ENCODE measurements at places on chromosomes 2 and 18.

DNA sequence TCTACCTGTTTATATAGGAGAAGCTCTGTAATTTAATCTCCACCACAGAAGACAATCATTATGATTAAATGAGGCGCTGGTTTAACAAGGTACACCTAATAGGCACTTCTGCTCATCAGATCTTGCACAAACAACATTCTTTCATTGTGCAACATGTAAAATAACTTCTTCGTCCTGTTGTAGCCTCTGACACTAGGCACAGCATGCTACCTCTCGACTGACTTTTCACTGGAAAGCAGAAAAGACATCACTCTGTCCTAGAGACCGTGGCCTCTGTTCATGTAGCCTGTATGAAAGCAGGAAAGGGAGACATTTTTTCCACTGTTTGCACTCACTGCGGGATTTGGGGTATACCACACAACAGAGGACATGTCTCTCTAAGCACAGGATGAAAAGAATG is 316.5 kb downstream of the IRS1 start:
- no peak for DNase-seq

DNA sequence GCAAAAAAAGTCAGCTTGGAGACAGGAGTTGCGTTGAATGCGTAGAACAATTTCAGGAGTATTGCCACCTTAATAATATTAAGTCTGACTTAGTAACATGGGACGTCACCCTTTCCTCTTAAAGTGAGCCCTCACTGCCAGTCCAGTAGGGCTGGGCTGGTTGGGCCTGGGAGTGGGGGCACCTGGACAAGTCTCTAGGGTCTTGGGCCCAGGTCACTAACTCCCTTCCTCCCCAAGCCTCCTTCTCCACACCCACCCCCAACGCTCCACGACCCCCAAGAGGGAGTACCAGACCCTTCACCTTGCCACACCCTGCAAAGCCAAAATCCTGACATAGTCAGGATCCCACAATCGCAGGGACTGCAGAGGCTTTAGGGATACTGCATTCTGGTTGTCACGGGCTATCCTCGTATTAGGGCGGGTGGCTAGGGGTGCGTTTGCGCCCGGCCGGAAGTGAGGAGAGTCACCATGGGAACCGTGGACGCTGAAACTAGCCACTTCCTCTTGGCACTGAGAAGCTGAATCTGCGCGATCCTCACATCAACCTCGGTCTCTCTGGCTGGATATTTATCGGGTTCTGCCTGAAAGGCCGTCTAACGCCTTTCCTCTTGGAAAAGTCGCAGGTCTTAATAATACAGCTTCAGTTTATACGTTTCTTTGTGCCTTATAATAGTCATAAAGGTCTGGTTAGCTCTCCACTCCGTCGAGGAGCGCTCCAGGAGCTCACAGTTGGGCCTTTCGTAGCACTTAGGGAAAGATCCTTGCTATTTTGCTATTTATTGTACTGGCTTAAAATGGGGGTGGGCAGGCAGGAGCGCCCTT is 10.3 kb upstream of the CXXC1 start:
- DNase-seq, result peak; percentile 31

DNA sequence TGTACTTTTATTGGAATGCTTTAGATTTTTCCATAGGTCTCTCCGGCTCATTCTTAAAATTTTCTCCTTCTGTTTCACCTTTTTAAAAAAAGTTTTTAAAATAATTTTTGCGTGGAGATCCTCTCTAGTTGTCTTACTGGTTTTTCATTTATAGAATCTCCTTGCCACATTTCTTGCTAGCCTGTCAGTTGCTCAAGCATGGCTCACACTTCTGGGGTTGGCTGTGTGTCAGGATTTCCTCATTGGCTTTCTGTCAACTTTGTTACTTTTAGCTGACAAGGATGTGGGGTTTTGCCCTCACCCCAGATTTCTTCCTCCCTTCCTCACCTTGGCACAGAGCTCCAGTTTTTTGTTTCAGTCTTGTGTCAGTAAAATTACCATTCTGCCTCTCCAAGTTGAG is 124.6 kb downstream of the ZNF407 start:
- DNase-seq, result no peak

- no peak for DNase-seq
Observed at GRCh38 chr18:50128506-50129271, 66.3 kb downstream of the MYO5B start.

DNA sequence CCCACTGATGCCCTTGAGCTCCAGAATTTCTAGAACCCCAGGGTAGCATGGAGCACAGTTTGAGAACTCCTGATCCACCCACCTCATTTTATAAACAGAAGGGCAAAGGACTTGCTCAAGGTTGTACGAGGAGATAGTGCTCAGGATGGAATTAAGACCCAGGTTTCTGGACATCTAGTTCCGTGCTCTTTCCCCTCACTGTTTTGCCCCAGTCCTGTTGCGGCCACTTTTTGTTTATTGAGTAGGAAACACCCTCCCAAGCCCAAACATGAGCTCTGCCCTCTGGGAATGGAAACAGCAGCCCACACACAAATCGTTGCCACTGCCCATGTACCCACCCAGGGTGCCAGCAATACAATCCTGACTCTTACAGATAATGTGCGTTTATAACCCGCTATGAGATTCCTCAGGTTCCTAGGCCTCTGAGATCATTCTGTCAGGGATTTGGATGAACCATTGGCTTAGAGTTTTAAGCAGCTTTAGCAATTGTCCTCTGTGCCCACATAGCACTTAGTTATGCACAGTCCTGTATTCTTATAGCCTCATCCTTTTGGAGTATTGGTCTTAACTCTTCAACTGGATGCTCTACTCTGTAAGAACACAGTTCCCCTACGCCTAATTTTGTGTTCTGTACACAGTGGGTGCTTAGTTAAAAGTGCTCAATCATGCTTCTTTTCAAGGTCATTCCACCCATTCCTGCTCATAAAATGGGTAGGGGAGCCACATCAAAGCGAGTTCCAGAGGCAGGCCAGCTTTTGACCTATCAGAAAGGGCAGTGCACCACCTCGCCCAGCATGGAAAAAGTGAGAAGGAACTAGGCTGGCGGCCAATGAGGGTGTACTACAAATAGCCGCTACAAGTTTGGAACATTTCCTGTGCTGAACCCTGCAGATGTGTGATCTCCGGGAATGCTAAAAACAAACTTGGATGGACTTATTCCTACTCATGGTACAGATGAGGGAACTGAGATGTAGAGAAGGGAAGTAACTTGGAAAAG is 60.3 kb upstream of the IGFBP2 start:
- no peak for DNase-seq

GRCh38 chr18:7784171-7784570 is 217.1 kb downstream of the PTPRM start:
- DNase-seq, result no peak

- DNase-seq, result no peak
Observed at GRCh38 chr18:8870528-8870927, 165.2 kb downstream of the MTCL1 start.
